ENCODE measurements at places on chromosomes 2 and 18.

GRCh38 chr2:235864733-235865515, 303.3 kb downstream of the GBX2 start:
- no peak for DNase-seq

GRCh38 chr18:57776767-57777166, 26.3 kb downstream of the ATP8B1 start:
- DNase-seq = no peak

GRCh38 chr2:172207911-172208310, 105.2 kb upstream of the DLX2 start:
- DNase-seq = no peak

DNA sequence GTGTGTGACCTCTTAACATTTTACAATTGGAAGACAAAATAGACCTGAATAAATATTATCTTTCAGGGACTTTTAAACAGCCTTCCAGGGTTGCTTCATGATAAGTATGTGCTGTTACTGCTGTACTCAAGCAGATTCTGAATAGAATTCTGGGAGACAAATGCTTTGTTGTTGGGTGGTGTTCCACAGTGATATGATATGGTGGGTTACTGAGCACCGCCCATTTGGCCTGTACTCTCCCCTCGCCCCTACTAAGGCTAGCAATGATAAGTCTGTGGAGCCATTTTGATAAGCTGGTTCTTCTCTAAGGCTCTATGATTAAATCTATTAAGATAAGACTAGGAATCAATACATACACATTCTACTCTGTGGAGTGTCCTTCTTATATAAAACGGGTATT, 89.8 kb upstream of the ITGA4 start:
- no peak for DNase-seq

- no peak for DNase-seq
Measured at GRCh38 chr2:127608061-127609030, 37.6 kb upstream of the GPR17 start.

DNA sequence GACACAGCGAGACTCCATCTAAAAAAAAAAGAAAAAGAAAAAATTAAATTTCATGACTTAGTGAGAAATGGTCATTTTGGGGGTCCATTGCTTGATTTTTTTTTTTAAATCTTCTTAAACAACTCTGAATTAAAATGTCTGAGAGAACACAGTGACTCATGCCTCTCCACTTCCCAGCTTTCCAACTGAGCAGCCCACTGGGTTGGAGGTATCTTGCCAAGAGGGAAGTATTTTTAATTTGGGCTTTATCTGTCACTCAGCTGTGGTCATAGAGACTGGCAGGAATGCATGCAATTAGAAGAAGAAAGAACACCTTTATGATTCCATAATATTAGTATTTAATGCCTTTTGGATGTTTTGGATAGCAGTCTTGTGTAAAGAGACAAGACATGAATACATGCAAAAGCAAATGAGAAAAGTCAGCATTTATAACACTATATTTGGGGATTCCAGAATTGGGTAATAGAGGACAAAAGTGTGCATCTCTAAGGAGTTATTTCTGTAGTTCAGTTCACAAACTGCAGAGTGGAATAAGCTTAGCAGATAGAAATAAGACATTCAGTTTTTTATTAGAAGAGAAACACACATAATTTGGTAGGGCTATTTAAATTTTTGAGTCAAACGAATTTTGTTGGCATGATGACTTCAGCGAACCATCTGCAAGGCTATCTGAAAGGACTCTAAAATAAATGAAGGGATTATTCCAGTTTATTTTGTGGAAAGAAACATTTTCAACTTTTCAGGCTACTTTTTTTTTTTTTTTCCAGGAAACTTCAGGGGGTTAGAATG, 254.8 kb downstream of the TGIF1 start:
- DNase-seq = no peak

- no peak for DNase-seq
Measured at GRCh38 chr18:27887287-27887686, 289.6 kb downstream of the CDH2 start.

Measured in GM12865 (cell line).